AG04449 (cell line): ENCODE measurements at places on chromosomes 11 and 22.

- DNase-seq = no peak
Observed at GRCh38 chr11:110165039-110165925, 72.1 kb downstream of the ZC3H12C start.

GRCh38 chr11:133840479-133840941 lies 4.8 kb downstream of the SPATA19 start:
- no peak for DNase-seq

DNA sequence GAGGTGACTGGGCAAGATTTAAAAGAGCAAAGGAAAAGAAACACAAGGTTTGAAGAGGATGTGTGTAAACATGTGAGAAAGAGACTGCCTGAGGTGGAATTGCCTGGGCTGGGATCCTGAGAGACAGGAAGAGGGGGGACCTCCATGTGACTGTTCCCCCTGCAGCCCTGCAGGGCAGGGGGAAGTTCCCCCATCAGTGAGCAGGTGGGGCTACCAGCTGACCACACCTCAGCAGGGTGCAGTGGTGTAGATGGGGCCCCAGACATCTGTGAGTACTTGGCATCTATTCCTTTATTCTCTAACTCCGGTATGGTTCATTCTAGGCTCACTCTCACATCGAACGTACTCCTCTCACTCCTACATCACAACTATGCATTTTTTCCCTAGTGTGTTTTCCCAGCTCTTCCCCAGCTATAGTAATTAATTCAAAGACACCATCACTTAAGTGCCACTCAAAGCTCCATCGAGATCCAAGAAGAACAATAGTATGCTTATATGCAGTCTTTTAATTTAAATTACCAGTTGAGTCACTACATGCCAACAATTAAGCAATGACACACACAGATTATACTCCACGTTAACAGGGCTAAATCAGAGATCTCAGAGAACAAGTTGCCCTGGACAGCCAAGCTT lies 42.7 kb downstream of the LGR4 start:
- no peak for DNase-seq

DNA sequence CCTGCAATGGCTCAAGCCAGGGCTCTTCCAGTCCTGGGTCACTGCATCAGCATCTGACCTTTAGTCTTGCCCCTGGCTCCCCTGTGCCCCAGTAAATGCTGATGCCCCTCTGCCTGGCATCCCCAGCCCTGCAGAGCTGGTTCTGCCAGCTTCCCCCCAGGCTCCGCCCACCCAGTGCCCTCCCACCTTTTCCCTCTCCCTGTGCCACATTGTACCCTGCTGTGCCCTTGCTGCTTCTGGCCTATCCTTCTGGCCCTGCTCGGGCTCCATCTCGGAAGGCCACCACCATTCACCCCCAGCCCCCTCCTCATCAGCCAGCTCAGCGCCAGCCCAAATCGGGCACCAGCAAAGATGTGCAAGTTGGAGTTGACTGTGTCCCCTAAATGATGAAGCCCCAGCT lies 7.4 kb downstream of the CAPN5 start:
- no peak for DNase-seq

DNA sequence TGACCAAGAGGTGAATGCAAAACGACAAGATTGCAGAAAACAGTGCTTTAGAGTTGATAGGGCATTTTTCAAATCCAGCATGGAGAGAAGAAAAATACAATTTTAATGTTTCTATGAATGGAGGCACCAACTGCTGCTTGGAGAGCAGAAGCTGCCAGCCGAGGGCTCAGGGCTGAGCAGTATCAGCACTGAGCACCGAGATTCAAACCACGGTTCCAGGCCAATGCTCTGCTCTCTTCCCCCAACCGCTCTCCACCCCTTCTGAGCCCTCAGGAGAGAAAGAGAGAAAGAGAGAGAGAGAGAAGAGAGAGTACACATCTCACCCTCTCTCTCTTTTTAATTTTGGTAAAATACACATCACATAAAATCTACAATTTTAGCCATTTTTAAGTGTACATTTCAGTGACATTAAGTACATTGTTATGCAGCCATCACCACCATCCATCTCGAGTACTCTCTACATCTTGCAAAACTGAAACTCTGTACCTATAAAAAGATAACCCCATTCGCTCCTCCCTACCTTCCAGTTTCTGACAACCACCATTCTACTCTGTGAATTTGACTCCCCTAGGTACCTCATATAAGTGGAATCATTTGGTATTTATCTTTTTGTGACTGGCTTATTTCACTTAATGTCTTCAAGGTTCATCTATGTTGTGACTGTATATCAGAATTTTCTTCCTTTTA lies 333.3 kb downstream of the MIAT start:
- no peak for DNase-seq

- no peak for DNase-seq
Observed at GRCh38 chr11:20056109-20056949, 103.9 kb downstream of the DBX1 start.

GRCh38 chr22:34761111-34761510 lies 304.8 kb upstream of the ISX start:
- no peak for DNase-seq

GRCh38 chr11:62010935-62011528 lies 43.6 kb upstream of the FTH1 start:
- no peak for DNase-seq

GRCh38 chr11:124943254-124943616 lies 7.4 kb upstream of the HEPACAM start:
- no peak for DNase-seq

DNA sequence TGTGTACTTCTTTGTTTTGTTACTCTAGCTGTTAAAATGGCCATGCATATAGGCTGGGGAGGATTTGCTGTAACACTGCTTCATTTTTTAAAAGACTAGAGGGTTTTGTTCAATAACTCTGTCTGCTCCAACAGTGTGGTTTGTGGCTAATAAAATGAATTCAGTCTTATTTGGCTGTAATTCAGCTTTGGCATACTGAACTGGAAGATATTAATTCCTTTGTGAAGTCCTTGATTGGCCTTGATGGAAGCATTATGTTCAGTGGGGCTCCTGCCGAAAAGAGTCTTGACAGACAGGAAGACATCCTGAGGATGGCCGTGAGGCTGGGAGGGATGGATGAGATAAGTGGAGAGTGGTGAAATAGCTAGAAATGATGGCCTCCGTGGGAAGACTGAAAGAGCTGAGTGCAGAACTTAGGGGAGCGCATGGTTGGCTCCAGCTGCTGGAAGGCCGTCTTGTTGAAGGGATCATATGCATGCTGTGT lies 44.8 kb upstream of the MYO18B start:
- no peak for DNase-seq

- DNase-seq = no peak
Observed at GRCh38 chr11:61171907-61172306, 10.7 kb upstream of the VPS37C start.

DNA sequence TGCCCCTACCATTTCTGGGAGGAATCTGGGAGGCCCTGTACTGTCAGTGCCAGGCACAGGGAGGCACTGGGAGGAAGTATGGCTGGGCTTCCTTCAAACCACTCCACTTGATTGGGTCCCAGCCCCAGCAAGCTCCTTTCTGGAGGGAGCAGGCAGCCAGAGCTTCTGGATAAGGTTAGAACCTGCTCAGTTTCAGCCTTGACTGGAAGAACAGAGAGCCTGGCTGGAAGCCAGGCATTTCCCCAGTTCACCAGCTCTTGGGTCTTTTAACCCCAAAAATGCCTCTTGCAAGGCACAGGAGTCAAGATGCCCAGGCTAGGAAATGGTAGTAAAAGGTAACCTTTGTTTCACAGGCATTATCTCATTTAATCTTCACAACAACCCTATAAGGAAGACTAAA lies 9.0 kb upstream of the KCTD14 start:
- DNase-seq = no peak

DNA sequence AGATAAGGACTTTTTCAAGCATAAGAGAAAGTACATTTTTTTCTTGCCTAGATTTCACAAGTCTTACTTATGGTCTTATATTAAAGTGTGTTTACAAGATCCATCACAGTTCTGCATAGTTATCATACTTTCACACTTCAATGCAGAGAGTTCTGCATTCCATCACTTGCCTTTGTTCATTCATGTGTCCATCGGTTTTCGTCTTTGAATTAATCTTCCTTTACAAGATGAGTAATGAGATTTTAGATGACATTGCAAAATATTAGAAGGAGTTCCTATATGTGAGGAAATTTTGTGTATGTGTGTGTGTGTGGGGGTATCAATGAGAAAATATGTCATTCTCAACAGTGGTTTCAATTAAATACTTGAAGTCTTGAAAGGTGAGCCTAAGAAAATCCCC lies 98.1 kb upstream of the GUCY1A2 start:
- DNase-seq = no peak

DNA sequence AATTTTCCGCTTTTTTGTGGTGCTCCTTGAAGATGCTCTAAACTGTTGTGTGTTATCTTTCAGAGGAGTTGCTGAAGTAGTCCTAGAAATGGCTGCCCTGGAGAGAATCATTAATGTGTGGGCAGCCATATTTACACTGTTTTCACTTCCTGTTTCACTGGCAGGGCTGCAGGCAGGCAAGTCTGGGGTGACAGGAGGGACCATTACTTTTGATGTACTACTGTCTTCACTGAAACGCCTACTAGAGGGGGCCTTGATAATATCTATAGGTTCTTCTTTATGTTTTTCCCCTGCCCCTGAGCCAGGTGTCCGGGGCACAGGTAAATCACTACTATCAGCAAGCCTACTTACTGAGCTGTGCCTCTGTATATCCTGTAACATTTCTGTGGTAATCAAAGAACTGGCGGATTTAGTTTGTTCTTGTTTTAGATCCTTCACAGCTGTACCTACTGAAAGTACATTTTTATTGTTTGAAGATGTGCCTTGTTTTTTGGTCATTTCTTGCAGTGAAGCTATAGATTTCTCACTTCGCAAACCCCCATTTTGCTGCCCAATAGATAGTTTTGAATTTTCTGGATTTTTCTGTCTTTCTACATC lies 39.7 kb downstream of the ACAT1 start:
- DNase-seq = no peak

- DNase-seq = no peak
Observed at GRCh38 chr11:122789907-122790306, 48.4 kb upstream of the CRTAM start.

DNA sequence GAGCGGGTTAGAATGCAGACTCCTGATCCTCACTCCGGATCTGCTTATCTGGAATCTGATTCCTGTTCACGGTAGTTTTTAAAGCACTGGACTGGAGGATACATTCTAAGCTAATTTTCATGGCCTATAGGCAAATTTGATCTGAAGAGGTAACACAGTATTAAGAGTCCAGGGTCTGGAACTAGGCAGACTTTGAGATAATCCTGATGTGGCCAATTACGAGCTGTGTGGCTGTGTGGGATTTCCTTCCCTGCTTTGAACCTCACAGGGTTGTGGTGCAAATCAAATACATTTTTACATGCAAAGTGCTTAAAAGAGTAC lies 285.2 kb downstream of the MIAT start:
- no peak for DNase-seq

- DNase-seq = no peak
Observed at GRCh38 chr22:34135749-34136148, 215.5 kb upstream of the LARGE1 start.

DNA sequence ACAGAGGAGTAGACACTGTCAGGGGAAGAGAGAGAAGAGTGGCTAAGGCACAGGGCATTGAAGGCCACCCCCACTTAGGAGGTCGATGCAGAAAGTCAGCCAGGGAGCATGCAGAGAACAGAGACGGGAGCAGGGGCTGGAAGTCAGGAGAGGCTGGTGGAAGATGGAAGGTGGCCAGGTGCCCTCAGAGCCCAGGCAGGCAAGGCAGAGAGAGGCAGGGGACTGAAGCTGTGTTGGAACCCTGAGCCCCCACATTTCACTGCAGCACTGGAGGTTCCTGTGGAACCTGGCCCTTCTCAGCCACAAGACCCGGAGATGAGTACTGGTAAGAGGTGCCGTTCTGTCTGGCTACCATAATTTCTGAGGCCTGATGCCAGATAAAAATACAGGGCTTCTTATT lies 238.3 kb upstream of the NCAM1 start:
- no peak for DNase-seq

GRCh38 chr22:22878801-22879674 lies 8.6 kb upstream of the IGLL5 start:
- DNase-seq = no peak

GRCh38 chr11:115198321-115198741 lies 305.9 kb downstream of the CADM1 start:
- no peak for DNase-seq

- no peak for DNase-seq
Observed at GRCh38 chr11:74311352-74311926, at the start of gene P4HA3. P4HA3 (minus strand) TSS chr11:74311640; CDS start chr11:74311611, 29 bp downstream.

GRCh38 chr11:96264364-96264763 lies 78.6 kb downstream of the MAML2 start:
- no peak for DNase-seq

- no peak for DNase-seq
Observed at GRCh38 chr22:38070250-38070921, 13.2 kb downstream of the PICK1 start.

- DNase-seq = no peak
Observed at GRCh38 chr22:42848941-42849550, 8.0 kb downstream of the ARFGAP3 start.
